Activated naive CD8-positive, alpha-beta T cell treated with anti-CD3 and anti-CD28 coated beads for 36 hours (primary cell): ENCODE measurements at places on chromosomes 13 and 19. TPM values are rescaled to one million over a fixed set of nuclear protein-coding genes. Genes with fewer than 3 reads are reported as not detected.
A peak's percentile ranks its signal among the peaks of the same experiment; 100 is the strongest.

- no peak overlapping the region for H3K27ac ChIP-seq
- no peaks in the 10 kb centered on the region for H3K36me3 ChIP-seq
- H3K27me3 ChIP-seq, result no peaks in the 10 kb centered on the region
- no peaks in the 10 kb centered on the region for H3K4me1 ChIP-seq
Measured at GRCh38 chr13:77979721-77980385, 61.2 kb upstream of the EDNRB start.

The ZGLP1 gene
- total RNA-seq, result 4.0 TPM

DNA sequence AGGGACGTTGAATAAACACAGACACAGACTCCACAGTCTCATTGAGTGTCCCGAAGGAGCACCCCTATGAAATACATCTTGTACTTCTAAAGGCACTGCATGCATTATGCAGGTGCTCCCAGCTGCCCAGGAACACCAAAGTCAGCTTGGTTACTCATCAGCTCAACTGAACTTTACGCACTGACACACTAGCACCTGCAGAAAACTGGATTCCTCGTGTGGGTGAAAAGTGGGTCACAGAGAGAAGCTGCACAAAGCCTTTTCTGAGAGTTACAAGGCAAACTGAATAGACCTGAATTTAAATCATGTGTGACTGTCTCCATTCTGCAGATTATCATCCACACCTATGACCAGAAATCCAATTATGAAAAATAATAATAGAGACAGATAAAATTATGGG lies 527.5 kb upstream of the NBEA start:
- no peaks in the 10 kb centered on the region for H3K36me3 ChIP-seq
- H3K27ac ChIP-seq, result no peak overlapping the region
- DNase-seq, result no peak
- no peaks in the 10 kb centered on the region for H3K27me3 ChIP-seq
- H3K4me1 ChIP-seq, result no peaks in the 10 kb centered on the region

- H3K27ac ChIP-seq, result no peak overlapping the region
- peak; percentile 27 for DNase-seq
- peaks cover 13% of the 10 kb centered on the region for H3K27me3 ChIP-seq
Measured at GRCh38 chr13:39612023-39612637, 9.1 kb upstream of the LHFPL6 start.

DNA sequence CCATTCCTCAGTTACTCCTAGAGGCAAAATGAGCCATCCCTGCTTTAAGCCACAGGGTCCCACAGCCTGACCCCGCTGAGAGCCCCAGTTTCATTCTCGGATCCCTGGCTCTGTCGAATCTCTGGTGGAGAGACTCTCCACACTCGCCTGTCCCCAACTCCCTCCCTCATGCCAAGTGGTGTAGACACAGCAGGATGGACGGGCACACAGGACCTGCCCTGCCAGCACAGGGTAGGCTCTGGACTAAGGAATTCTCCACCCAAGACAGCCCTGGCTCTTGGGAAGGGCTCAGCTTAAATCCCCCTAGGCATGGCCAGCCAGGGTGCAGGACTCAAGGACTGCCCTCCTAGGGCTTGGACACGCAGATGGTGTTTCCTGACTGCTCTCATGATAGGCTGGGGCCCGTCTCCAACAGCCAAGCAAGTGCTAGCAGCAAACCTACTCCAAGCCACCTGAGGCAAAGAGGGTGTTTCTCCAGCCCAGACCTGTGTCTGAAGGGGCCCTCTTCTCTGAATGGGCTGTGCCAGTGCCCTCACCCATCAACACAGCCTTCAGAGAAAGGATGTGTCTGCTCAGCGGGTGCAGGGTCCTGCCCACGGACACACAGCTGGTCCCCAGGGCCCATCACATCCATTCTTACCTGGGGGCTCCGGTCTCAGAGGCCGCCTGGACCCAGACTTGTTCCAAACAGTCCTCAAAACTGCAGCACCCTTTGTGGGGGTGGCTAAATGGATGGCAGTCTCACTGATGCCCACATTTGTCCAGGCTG lies 65.3 kb downstream of the PEPD start:
- no peak for DNase-seq
- no peak overlapping the region for H3K4me3 ChIP-seq
- H3K4me1 ChIP-seq, result no peaks in the 10 kb centered on the region
- H3K27me3 ChIP-seq, result no peaks in the 10 kb centered on the region
- H3K27ac ChIP-seq, result no peak overlapping the region

- DNase-seq, result no peak
- H3K27me3 ChIP-seq, result peaks cover 3% of the 10 kb centered on the region
- H3K36me3 ChIP-seq, result no peaks in the 10 kb centered on the region
- no peaks in the 10 kb centered on the region for H3K4me1 ChIP-seq
- H3K27ac ChIP-seq, result no peak overlapping the region
Measured at GRCh38 chr13:22789916-22790315, 390.9 kb upstream of the SGCG start.

DNA sequence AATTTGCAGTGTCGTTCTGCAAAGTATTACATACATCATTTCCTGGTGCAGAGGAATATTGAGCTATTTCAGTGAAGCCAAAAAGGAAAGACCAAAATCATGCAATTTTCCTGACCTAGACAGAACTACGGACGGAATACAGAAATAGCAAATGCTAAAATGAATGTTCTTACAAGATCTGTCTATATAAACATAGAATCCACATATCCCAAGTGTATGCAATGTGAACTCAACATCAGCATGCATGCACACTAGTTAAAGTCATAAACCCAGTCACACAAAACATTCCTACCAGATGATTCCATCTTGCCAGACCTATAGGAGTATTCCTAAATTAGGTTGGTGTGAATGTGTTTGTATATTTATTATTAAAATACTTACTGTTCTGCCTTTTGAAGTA lies 383.7 kb upstream of the ZNF507 start:
- no peaks in the 10 kb centered on the region for H3K27me3 ChIP-seq
- H3K36me3 ChIP-seq, result no peaks in the 10 kb centered on the region
- H3K27ac ChIP-seq, result no peak overlapping the region
- no peaks in the 10 kb centered on the region for H3K4me1 ChIP-seq
- DNase-seq, result no peak
- H3K4me3 ChIP-seq, result no peak overlapping the region

- H3K4me3 ChIP-seq, result peak overlapping the region; percentile 18
- H3K36me3 ChIP-seq, result no peaks in the 10 kb centered on the region
- no peak overlapping the region for H3K27ac ChIP-seq
- H3K27me3 ChIP-seq, result peaks cover 92% of the 10 kb centered on the region
- DNase-seq, result no peak
- peaks cover 41% of the 10 kb centered on the region for H3K4me1 ChIP-seq
Measured at GRCh38 chr13:27919659-27919933, 204 bp upstream of the PDX1 start.

The CBY2 gene
- not detected for total RNA-seq

GRCh38 chr19:28435551-28436271 lies 777.2 kb downstream of the UQCRFS1 start:
- no peaks in the 10 kb centered on the region for H3K4me1 ChIP-seq
- H3K4me3 ChIP-seq, result no peak overlapping the region
- no peaks in the 10 kb centered on the region for H3K27me3 ChIP-seq
- H3K27ac ChIP-seq, result no peak overlapping the region
- DNase-seq, result no peak

The OR10H1 gene
- total RNA-seq, result not detected

DNA sequence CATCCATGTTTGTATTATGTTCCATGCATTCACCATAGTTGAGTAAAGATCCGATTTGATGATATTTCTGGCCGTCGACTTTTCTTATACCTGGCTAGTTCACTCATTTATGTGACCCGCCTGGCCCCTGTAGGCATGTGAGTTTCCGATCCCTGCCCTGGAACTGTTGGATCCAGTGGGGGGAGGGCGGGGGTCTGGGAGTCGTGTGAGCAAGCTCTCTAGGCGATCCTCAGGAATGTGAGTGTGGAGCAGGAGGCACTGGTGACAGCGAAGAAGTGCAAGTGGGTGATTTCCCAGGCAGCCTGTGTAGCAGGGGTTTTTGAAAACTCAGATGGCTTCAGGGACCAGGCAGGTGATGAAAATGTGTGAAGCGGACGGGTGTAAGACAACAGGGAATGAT lies 10.6 kb upstream of the PTOV1 start:
- H3K4me3 ChIP-seq, result no peak overlapping the region
- H3K27me3 ChIP-seq, result no peaks in the 10 kb centered on the region
- H3K4me1 ChIP-seq, result no peaks in the 10 kb centered on the region
- DNase-seq, result no peak
- H3K36me3 ChIP-seq, result peaks cover 4% of the 10 kb centered on the region
- H3K27ac ChIP-seq, result no peak overlapping the region

GRCh38 chr13:67318860-67319259 lies 88.7 kb upstream of the PCDH9 start:
- H3K27me3 ChIP-seq, result no peaks in the 10 kb centered on the region
- H3K36me3 ChIP-seq, result no peaks in the 10 kb centered on the region
- no peak overlapping the region for H3K4me3 ChIP-seq
- no peak overlapping the region for H3K27ac ChIP-seq
- DNase-seq, result no peak

The SLC10A2 gene
- total RNA-seq, result not detected

DNA sequence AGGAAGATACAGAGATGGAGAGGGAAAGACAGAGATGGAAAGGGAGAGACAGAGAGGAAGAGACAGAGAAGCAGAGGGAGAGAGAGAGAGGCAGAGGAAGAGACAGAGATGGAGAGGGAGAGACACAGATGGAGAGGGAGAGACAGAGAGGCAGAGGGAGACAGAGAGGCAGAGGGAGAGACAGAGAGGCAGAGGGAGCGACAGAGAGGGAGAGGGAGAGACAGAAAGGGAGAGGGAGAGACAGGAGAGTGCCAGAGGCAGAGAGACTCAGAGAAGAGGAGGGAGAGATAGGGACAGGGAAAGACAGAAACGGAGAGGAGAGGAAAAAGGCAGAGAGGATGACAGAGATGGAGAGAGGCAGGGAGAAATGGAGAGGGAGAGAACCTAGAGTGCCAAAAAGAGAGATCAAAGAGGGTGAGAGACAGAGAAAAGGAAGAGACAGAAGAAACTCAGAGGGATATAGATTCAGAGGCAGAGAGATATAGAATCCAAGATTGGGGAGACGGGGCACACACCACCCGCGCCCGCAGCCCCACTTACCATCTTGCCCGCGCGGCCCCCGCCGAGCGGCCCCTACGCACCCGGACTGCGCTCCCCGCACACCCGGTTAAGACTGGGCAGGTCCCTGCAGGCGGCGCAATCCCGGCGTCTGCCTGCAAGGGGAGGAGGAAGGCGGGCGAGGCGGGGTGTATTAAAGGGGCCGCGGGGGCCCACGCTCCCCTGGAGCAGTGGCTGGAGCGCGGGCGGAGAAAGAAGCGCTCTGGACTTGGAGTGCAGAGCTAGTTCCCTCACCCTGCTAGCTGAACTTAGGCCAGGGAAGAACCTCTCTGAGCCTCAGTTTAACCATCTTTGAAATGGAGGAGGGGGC lies 10.7 kb downstream of the TM6SF2 start:
- DNase-seq, result no peak
- peaks cover 46% of the 10 kb centered on the region for H3K27me3 ChIP-seq
- H3K27ac ChIP-seq, result no peak overlapping the region
- H3K4me3 ChIP-seq, result no peak overlapping the region

- H3K36me3 ChIP-seq, result peaks cover 14% of the 10 kb centered on the region
- H3K27ac ChIP-seq, result no peak overlapping the region
- H3K4me3 ChIP-seq, result no peak overlapping the region
- no peaks in the 10 kb centered on the region for H3K27me3 ChIP-seq
- DNase-seq, result no peak
Measured at GRCh38 chr19:19505669-19506326, 9.6 kb downstream of the TSSK6 start.

GRCh38 chr13:109243311-109243951 lies 543.0 kb downstream of the IRS2 start:
- no peaks in the 10 kb centered on the region for H3K4me1 ChIP-seq
- no peak overlapping the region for H3K4me3 ChIP-seq

DNA sequence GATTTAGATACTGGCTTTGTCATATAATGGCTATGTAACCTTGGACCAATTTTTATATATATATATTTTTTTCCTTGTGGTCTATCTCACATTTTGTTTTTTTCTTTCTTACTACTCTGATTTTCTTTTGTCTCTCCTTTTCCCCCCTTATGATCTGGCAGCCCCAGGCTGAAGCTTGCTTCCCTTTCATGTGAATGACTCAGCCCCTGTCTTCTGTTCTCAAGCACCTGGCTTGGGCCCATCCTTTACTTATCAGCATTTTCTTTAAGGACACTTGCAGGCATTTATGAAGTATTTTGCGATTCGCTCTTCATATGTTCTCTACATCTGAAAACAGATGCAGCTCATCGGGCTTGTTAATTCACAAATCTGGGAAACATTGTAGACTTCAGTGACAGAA lies 163.6 kb downstream of the SPRY2 start:
- no peaks in the 10 kb centered on the region for H3K4me1 ChIP-seq
- H3K36me3 ChIP-seq, result no peaks in the 10 kb centered on the region
- H3K27ac ChIP-seq, result no peak overlapping the region
- no peak overlapping the region for H3K4me3 ChIP-seq

The SIGLEC5 gene
- not detected for total RNA-seq

DNA sequence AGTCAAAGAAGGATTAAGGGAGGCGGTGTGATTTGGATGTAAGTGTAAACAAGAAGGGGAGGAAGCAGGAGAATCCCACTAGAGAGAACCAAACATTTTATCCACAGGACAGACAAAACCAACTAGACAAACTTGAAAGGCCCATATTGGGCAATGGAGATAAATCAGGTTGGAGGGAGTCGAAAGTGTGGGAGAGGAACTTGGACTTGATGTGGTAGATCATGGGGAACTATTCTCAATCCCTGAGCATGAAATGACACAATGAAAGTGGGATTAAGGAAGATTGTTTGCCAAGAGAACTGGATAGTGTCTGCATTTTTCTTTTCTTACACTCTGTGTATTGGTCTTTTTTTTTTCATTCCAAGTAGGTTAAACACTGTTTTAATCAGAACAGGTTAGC lies 17.9 kb downstream of the GPR183 start:
- peak overlapping the region; percentile 30 for H3K4me3 ChIP-seq
- DNase-seq, result no peak
- peaks cover 61% of the 10 kb centered on the region for H3K36me3 ChIP-seq
- peaks cover 80% of the 10 kb centered on the region for H3K4me1 ChIP-seq

The ZNF793 gene
- total RNA-seq, result 3.9 TPM
